GM04504 (cell line): ENCODE measurements at places on chromosomes 4 and X.
A peak's percentile ranks its signal among the peaks of the same experiment; 100 is the strongest.

DNA sequence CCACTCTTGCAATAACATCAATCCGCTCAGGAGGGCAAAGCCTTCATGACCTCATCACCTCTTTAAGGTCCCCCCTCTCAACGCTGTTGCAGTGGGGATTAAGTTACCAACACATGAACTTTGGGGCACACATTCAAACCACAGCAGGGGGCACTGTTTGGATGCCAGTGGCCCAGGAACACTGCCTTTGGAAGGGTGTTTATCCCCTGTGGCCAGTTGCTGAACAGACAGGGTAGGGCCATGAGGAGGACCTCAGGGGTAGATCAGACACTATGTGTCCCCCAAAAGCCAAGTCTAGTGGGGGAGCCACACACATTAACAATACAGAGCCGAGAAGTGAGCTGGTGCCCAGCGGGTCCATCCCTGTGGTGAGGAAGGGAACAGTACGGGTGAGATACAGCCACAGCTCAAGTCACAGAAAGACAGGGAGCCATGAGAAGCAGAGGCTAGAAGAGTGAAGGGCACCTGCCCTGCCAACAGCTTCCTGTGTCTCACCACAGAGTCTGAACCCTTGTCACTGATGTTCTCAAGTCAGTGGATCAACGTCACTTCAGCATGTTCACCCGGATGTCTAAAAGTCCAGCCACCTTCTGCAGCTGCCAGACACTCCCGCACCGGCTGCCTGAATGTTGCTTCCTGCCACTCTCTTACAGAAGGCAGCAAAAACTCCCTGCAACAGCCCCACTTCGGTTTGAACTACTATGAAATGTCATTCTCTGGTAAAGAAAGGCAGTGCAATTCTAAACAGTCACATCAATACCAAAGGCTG, 19.9 kb upstream of the MXD4 start:
- DNase-seq = no peak

GRCh38 chr4:94623126-94623911, 134.4 kb upstream of the BMPR1B start:
- DNase-seq = no peak

- DNase-seq = peak; percentile 17
Observed at GRCh38 chrX:17441965-17442364, 67.0 kb downstream of the NHS start.

- no peak for DNase-seq
Observed at GRCh38 chrX:95919605-95920004, 765.0 kb upstream of the DIAPH2 start.

DNA sequence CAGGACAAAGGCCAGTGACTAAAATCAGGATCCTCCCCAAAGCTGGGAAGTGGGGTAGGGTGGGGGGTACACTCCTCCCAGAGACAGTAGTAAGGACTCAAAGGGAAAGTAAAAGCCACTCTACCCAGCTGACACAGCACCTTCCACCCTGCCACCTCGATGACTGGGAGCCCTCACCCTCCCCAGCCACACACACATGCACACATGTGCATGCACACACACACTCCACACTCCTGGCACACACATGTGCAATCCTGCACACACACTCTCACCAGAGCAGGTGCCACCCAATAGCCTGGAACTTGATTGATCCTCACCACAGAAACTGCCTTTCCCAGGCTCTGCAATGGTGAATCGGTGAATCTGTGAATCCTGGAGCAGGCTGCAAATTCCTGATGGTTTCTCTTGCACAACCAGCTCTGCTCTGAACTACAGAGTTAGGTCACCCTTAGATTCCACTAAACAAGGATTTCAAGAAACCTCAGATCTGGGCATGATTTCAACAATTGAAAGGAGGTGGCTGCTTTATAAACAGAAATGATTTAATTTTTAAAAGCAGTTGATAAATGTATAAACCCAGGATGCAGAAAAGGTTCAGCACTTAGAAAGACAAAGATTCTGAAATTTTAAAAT, 21.5 kb downstream of the AMOT start:
- peak; percentile 54 for DNase-seq

- no peak for DNase-seq
Observed at GRCh38 chrX:97366237-97366636, 482.5 kb downstream of the RPA4 start.

DNA sequence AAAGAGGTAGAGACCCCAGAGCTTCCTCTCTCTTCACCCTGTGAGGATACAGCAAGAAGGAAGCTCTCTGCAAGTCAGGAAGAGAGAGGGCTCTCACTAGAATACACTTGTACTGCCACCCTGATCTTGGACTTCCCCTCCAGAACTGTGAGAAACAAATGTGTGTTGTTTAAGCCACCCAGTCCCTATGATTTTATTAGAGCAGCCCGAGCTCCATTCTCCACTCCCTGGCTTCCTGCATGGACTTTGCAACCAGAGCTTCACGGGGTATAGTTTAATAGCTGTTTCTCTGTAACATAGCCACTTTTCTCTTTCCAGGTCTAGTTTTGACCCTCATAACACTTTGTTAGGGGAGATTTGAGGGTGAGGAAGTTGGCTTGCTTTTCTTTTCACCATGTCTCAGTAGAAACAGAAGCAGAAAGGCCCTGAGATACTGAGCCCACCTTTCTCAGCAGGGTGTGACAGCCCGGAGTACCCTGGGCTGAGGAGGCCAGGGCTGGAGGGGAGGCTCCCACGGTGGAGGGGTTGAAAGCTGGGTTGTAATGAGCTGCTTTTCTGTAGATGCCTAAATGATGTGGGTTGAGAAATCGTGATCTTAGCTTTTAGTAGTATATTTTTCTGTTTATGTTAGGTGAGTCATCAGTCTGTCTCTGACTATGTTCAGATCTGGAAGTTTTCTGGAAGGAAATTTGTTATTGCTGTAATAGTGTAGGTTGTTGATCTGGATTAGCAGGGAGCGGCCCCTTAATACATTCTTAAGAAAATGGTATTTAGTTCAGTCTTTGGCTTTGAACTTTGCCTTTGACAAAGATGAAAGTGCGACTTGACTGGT, 118.6 kb downstream of the PTTG2 start:
- no peak for DNase-seq

- DNase-seq = peak; percentile 1
Observed at GRCh38 chr4:92968556-92968955, 664.8 kb downstream of the GRID2 start.

- DNase-seq = no peak
Observed at GRCh38 chr4:123984886-123985285, 588.3 kb downstream of the SPRY1 start.

GRCh38 chrX:118418811-118419251, 72.9 kb downstream of the WDR44 start:
- no peak for DNase-seq

- peak; percentile 67 for DNase-seq
Observed at GRCh38 chrX:38312436-38312835, 14.9 kb downstream of the RPGR start.

- DNase-seq = no peak
Observed at GRCh38 chr4:4869731-4870571, 10.5 kb downstream of the MSX1 start.

GRCh38 chrX:119895843-119896326, at the start of gene AKAP14:
Gene AKAP14, plus strand, starts transcription at chrX:119895893. Its CDS starts 7,331 bp downstream, at chrX:119903224.
- DNase-seq = no peak

GRCh38 chr4:158599150-158599549, 72.5 kb downstream of the C4orf46 start:
- peak; percentile 4 for DNase-seq

DNA sequence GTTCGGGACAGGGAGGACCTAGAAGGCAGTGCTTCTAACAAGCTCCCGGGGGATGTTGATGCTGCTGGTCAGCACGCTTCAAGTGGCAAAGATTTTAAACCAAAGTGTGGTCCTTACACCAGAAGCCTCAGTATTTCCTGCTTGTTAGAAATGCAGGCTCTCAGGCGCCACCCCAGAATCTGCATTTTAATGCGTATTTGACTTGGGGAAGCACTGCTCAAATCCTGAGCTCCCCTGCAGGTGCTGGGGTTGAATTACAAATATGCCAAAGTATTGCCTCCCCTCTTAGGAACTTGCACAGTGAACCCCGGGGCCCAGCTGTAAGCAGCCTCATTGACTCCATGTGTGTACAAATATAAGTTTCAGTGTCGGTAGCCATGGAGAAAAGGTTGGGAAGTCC, 70.8 kb upstream of the RAI2 start:
- DNase-seq = no peak

- no peak for DNase-seq
Observed at GRCh38 chr4:1614854-1615595, 69.1 kb downstream of the FAM53A start.

DNA sequence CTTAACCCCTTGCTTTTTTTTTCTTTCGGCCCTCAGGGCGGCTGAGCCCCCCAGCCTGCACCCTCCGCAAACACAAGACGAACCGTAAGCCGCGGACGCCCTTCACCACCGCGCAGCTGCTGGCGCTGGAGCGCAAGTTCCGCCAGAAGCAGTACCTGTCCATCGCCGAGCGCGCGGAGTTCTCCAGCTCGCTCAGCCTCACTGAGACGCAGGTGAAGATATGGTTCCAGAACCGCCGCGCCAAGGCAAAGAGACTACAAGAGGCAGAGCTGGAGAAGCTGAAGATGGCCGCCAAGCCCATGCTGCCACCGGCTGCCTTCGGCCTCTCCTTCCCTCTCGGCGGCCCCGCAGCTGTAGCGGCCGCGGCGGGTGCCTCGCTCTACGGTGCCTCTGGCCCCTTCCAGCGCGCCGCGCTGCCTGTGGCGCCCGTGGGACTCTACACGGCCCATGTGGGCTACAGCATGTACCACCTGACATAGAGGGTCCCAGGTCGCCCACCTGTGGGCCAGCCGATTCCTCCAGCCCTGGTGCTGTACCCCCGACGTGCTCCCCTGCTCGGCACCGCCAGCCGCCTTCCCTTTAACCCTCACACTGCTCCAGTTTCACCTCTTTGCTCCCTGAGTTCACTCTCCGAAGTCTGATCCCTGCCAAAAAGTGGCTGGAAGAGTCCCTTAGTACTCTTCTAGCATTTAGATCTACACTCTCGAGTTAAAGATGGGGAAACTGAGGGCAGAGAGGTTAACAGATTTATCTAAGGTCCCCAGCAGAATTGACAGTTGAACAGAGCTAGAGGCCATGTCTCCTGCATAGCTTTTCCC, 3.4 kb downstream of the MSX1 start:
- no peak for DNase-seq

DNA sequence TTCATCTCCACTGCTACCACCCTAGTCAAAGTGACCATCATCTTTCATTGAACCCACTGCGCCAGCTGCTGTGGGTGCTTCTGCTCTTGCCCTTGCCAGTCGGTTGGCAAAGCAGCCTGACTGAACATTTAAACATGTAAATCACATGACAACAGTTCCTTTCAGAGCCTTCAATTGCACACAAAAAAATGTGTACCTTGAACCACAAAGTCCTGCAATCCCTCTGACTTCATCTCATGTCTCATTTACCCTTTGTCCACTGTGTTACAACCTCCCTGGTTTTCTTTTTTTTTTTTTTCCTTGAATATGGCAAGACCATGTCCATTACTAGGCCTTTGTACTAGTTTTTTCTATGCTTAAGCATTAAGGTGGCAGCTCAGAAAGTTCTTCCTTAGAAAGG, 183.5 kb downstream of the GBA3 start:
- no peak for DNase-seq

GRCh38 chr4:53682196-53682595, 90.9 kb upstream of the LNX1 start:
- peak; percentile 13 for DNase-seq

DNA sequence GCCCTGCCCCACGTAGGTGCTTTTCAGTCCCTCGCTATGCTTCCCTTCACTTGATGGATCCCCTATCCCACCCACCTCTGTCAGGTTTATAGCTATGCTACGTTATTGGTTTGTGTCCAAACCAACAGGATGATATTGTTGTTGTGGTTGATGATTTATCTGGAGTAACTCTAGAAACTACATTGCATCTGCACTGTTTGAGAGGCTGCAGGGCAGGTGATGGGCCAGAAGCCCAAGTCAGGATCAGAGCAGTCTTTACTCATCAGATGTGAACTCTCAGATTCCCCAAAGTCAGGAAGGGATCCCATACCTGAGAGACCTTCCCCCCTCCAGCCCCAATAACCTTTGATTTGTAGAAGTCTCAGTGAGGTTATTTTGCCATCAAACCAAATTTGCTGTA, 34.7 kb downstream of the ARX start:
- no peak for DNase-seq

- peak; percentile 35 for DNase-seq
Observed at GRCh38 chr4:138562544-138562991, 320.4 kb upstream of the SLC7A11 start.

GRCh38 chr4:172232966-172233365, 419.8 kb downstream of the GALNTL6 start:
- DNase-seq = no peak

- no peak for DNase-seq
Observed at GRCh38 chrX:13506574-13506973, 62.8 kb upstream of the EGFL6 start.

GRCh38 chr4:55949482-55949802, 697 bp downstream of the CEP135 start:
- no peak for DNase-seq

- no peak for DNase-seq
Observed at GRCh38 chr4:125049711-125050110, 265.0 kb upstream of the FAT4 start.

- no peak for DNase-seq
Observed at GRCh38 chrX:137430301-137430700, 135.6 kb upstream of the ZIC3 start.

DNA sequence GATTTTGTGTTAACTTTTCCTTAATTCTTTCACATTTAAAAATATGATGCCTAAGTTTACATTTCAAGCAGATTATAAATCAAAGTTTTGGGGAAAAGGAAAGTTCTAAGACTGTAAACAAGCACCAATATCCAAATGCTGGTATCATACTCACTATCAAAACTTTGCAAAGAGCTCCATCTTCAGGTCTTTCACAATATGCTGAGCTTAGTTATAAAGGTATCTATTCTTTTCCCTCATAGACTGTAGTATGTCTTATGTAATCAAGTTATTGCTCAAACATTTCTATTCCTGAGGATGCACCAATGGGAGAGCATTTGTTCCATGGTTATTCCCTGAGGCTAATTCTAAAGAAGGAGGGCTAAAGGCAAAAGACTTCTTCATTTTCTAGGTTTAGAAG, 207.9 kb upstream of the FAM241A start:
- DNase-seq = peak; percentile 33

DNA sequence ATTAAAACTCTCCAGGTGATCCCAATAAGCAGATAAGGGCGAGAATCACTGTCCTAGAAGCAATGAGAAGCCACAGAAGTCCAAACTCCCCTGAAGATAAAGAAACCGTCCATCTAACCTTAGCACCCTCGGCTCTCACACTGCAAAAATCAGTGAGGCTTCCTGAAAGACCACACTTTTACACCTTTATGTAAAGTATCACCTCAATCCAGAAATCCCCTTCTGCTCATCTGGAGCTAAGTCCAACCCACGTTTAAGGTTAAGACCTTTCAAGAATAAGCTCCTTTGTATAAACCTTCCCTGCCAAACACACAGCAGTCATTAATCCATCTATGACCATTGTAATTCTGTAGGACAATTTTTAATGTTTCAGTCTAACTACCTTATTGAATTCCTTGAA, 41.7 kb downstream of the LIN54 start:
- no peak for DNase-seq

- DNase-seq = no peak
Observed at GRCh38 chr4:164485136-164485535, 268.8 kb upstream of the SMIM31 start.

GRCh38 chrX:69063486-69063885, 101.8 kb downstream of the PJA1 start:
- no peak for DNase-seq
